ENCODE measurements at places on chromosomes 2 and 18.
A peak's percentile ranks its signal among the peaks of the same experiment; 100 is the strongest.

- DNase-seq = no peak
Measured at GRCh38 chr18:48226401-48226800, 182.8 kb downstream of the ZBTB7C start.

DNA sequence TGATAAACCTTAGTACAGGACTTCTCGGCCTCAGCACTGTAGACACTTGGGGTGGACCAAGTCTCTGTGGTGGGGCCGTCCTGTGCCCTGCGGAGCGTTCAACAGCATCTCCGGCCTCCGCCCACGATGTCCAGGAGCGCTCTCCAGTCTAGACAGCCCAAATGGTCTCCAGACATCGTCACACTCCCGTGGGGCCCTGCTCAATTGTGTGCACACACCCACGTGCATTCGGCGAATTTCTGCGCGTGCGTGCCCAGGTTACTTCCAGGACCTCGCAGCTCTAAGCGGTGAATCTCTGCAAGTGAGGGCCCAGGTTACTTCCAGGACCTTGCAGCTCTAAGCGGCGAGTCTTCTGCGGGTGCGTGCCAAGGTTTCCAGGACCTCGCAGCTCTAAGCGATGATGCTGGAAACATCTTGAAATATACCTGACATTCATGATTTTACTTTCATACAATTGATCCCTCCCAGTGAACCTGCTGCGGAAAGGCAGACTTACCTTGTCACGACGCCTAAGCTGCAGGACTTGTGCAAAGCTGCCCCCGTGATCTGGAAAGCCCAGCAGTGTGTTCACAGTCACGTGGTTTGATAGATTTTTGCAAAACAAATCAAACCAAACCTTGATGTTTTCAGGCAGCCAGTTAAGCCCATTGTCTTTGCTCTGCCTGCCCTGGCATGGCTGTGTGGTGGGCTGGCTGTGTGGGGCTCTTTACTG, 16.1 kb upstream of the OTOS start:
- DNase-seq = no peak

DNA sequence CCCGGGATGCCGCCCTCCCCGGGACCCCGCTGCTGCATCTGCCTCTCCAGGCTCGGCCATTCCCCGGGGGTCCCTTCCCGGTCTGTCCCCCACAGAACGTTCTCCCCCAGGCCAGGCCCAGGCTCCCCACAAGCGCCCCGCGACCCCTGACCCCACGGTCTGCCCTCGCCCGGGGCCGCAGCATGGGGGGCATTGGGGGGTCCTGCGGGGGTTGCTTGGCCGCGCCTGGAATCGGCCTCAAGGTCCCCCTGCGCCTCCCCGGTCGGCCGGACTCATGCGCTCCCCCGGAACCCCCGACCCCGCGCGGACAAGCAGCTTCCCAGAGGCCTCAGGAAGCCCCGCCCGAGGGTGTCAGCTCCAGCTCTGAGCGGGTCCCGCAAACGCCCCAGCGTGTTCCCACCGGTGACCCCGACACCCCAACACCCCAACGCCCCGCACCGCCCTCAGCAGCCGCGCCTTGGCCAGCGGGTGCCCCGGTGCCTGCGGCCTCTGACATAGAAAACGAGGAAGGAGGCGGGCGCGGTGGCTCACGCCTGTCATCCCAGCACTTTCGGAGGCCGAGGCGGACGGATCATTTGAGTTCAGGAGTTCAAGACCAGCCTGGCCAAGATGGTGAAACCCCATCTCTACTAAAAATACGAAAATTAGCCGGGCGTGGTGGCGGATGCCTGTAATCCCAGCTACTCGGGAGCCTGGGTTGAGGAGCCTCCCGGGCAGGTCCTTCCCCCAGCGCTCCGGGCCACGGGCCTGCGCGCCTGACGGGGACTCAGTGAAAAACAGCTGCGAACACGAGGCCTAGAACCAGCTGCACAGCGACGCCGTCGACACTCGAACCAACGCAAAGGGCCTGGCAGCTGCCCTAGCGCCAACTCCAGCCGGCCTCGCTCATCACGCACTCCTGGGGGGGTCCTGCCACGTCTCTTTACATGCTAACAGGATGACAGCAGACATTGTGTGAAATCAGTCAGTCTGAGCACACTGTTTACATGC, 61.8 kb upstream of the CTDP1 start:
- DNase-seq = no peak

DNA sequence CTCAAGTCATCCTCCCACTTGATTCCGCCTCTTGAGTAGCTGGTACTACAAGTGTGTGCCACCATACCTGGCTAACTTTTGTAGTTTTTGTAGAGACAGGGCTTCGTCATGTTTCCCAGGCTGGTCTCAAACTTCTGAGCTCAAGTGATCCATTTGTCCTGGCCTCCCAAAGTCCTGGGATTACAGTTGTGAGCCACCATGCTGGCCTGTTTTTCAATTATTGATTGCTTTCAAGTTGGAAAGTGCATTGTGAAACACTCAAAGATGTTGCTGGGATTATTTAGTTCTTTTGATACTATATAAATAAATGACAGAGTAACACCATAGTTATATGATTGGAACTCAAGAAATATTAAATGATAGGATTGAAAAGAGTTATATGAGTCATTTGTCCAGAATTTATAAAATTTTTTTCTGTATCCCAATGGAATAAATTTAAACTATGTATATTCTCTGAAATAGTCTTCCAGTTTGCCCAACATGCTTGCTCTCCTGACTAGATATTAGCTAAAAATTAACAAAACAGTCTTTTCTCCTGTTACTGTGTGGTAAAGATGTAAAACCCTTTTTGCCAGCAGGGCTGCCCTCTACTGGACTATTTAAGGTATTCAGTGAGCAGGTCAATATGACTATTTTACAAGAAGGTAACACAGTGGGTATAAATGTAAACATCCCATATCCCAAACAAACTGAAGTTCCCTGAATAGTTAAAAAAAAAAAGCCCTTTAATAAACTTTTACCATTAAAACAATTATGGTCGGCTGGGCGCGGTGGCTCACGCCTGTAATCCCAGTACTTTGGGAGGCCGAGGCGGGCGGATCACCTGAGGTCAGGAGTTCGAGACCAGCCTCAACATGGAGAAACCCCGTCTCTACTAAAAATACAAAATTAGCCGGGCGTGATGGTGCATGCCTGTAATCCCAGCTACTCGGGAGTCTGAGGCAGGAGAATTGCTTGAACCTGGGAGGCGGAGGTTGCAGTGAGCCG, 42.7 kb downstream of the ACSL3 start:
- DNase-seq = peak; percentile 71

DNA sequence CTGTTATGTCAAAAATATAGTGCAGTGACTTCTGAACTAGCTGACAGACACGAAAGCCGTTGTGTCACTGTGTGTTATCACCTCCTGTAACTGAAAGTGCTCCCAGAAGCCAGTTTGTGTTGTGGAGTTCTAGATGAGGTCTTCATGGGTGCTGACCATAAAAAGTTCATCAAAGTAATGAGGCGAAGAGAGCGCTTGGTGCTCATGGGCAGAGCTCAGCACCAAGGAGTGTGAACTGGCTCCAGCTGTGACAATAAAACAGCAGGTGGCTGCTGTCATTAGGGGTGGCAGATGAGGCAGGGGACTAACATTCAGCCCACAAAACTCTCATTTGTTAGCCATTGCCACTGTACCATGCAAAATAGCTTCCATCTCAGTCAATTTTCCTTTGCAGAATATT, 151.1 kb downstream of the ZNF407 start:
- DNase-seq = no peak

- peak; percentile 72 for DNase-seq
Measured at GRCh38 chr18:9101730-9102507, 580 bp upstream of the NDUFV2 start.

- DNase-seq = peak; percentile 81
Measured at GRCh38 chr2:24253303-24253919, 78.6 kb downstream of the FAM228A start.

Data from fibroblast of mammary gland (primary cell).